ENCODE measurements at places on chromosomes 12 and 14.

DNA sequence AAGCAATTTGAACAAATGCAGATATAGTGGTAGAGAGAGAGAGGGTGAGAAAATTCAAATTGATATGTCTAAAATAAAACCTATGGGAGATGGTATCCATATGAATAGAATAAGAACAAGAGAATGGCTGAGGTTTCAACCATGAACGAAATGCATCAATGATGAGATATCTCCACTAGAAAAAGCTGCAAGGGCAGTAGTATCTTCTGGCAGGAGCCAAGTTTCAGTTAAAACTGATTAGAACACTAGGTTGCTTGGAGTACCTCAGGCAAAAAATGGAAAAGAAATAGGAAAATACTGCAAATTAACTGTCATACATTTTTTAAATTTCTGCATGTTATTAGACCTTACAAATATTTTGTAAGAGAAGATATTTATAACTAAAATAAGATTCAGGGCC, 151.3 kb downstream of the ANKS1B start:
- DNase-seq, result no peak

GRCh38 chr12:109222062-109222461, 87.0 kb downstream of the FOXN4 start:
- DNase-seq, result no peak

DNA sequence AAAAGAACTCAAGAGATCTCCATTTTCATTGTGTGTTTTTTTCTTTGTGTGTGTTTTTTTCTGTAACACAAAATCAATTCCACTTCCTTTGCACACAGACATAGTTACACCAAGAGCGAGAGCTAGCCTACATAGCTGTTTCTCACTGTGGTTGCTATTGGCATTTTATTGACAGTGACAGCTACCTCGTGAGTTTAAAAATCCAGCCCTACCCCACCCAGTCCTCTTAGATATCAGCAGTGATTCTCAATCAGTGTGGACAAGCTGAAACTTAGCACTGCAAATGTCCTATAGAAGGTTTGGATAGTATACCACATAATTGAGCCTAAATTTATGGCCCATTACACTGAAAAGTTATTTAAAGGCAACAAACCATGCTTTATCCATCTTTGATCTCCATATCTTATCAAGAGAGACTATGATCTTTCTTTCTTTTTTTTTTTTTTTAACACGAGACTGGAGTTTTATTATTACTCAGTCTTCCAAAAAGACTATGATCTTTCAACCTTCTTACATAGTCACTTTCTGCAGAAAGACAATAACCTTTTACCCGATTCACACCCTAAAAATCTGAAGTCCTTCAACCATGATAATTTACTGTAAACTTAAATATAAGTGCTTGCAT, 46.8 kb downstream of the ATP2B1 start:
- no peak for DNase-seq

DNA sequence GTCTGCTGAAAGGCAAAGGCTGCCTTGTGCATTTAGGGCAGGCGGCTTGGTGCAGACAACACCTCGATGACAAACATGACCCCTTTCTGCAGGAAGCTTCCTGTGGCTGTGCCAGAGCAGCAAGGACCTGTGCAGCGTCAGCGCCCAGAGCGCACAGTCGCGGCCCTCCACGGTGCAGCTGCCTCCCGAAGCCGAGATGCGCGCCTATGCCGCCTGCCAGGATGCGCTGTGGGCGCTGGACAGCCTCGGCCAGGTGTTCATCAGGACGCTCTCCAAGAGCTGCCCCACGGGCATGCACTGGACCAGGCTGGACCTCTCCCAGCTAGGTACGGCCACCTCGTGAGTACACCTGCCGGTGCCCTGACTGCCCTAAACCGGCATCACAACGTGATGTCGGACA, 57.3 kb downstream of the ANKRD9 start:
- DNase-seq, result no peak

DNA sequence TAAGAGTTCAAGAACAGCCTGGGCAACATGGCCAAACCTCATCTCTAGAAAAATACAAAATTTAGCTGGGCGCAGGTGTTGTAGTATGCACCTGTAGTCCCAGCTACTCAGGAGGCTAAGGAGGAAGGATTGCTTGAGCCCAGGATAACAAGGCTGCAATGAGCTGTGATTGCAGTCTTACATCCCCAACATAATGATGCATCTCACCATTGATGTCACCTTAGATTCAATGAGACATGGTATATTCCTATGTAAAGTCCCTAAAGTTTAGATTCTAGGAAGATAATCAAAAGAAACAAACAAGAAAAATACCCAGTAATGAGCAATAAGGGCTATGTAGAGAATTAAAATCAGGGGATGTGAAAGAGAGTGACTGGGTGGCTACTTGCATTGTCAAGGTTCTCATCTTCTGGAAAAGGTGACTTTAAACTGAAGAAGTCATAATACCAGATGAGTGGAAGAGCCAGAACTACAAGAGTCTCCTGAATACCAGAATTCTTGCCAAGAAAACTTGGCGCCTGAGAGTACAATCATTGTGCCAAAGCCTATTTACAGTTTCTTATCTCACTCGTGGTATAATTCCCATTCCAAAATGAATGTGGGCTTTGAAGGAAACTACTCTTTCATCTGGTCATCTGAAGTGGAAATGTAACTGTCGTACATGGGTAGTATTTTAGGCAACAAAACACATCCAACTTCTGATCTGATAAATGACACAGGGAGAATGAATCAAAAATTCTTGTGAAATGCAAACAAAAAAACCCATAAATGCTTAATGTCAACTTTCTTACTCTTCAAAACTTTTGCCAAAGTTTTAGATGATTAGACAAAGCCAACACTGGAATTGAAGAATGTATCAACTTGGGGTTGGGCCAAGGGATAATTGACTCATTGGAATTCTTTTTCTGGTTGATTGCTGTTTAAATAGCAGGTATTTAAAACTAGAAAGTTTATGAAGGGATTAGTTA, 81.1 kb upstream of the ST8SIA1 start:
- no peak for DNase-seq

DNA sequence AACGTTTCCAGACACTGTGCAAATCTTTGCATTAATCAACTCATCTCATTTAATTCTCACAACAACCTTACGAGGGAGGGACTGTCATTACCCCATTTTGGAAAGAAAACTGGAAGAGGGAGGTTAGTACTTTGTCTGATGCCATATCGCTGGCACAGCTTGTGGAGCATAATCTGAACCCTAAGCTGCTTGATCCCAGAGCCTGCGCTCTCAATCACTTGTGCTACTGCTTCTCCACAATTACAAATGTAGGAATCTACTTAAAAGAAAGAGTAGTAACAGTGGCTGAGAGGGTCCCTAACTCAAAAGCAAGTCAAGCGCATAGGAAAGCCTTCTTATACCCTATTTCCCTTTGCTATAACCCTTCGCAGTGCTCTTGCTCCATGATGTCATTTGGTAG, 3.2 kb downstream of the EFS start:
- no peak for DNase-seq

GRCh38 chr12:97140355-97140754, 233.3 kb downstream of the NEDD1 start:
- no peak for DNase-seq

GRCh38 chr12:48001505-48002413, 2.5 kb downstream of the COL2A1 start:
- peak; percentile 13 for DNase-seq

GRCh38 chr14:55277972-55278740, 6.9 kb downstream of the FBXO34 start:
- DNase-seq, result no peak

GRCh38 chr12:4114986-4115385, 158.6 kb upstream of the CCND2 start:
- DNase-seq, result no peak

DNA sequence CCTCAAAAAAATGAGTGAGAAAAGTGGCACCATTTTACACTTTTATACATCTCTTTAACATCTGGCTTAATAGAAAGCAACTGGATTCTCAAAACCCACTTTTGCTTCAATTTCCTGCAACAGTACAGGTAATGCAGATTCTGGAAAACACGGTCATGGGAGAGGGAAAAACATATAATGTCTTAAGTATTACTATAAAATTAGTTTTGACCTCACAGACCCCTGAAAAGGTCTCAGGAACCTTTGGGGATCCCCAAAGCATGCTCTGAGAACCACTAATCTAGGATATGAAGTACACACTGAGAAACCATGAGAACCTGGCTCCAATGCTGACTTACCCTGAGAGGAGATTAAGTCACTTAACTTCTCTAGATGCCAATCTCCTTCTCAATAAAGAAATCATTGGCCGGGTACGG, 64.7 kb downstream of the PPP2R5E start:
- no peak for DNase-seq

- no peak for DNase-seq
These were observed 18.0 kb upstream of the MYO1H start for GRCh38 chr12:109329686-109330085.

DNA sequence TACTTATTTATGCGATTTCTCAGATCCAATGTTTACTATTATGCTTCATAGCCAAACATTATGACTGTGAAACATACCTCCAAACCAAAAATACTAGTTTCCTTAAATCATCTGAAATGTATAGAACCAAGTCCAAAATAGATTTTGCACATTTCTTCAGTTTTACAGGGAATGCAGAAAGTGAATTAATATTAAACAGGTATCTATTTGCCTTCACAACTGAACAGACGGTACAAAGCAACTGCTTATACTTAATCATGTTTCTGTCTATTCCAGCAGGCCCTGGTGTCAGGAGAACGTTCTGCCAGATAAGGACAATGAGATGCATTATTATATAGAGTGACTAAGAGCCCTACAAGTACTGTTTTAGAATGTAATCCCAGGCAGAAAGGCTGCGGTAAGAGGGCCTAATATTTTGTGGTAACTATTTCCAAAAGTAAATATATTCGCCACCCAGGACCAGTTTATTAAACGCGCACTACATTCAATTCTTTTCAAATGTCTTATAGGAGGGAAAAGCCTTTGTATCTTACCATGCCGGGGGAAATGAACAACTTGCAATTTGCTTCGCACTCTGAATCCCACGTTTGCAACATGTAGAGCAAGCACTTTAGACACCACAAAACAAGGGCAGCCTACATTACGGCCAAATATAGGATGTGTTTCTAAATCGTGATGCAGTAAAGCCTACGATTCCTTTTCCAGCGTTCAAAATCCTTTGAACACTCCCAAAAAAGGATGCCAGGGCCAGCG, 1.5 kb downstream of the CORO1C start:
- no peak for DNase-seq

DNA sequence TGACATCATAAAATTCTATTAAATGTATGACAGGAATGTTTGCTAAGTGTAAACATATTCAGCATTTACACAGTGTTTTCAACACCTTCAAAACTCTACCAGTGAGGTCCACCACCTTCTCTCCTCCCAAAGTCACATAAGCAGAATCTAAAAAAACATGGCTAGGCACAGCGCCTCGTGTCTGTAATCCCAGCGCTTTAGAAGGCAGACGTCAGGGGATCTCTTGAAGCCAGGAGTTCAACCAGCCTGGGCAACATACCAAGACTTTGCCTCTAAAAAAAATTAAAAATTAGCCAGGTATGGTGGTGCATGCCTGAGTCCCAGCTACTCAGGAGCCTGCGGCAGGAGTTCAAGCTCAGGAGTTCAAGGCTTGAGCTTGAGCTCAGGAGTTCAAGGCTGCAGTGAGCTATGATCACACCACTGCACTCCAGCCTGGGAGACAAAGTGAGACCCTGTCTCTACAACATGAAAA, 30.0 kb downstream of the NUMB start:
- no peak for DNase-seq

DNA sequence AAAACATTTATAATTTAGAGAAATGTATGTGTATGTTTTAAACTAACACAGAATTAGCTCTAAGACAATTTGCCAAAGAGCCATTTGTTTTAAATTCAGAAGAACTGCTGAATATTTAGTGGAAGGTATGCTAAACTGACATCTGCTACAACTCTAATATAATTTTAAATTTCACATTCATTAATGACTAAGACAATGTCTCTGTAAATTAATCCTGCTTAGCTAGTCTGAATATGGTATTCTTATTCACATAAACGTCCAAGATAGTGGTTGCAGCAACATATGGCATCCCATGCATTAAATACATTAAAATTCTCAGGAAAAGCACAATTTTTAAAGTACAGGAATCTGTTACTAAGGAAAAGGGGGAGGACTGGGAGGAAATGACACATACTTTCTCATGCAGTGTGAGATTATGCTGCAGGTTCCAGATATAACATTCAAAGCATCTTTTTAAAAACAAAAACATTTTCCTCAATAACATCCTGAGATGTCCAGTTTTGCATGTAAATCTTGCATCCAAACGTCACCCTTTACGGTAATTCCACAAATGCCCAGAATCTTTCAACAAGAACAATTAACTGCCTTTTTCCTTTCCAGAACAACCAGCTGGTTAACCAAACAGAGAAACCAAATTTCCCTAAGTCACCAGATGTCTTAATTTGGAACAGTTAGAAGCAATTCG, 26.9 kb downstream of the WDR89 start:
- DNase-seq, result no peak

Measured in NCI-H510A (cell line).